ENCODE measurements at places on chromosomes 7 and 10.

- no peak for DNase-seq
- H3K36me3 ChIP-seq = no peaks in the 10 kb centered on the region
- H3K27me3 ChIP-seq = no peaks in the 10 kb centered on the region
- H3K4me3 ChIP-seq = no peak overlapping the region
- H3K27ac ChIP-seq = no peak overlapping the region
Observed at GRCh38 chr10:65123120-65123519, 1601.9 kb downstream of the REEP3 start.

- H3K27ac ChIP-seq = no peak overlapping the region
- H3K36me3 ChIP-seq = no peaks in the 10 kb centered on the region
- DNase-seq = no peak
- H3K4me1 ChIP-seq = peaks cover 6% of the 10 kb centered on the region
- no peak overlapping the region for H3K4me3 ChIP-seq
Observed at GRCh38 chr7:41795276-41795833, 92.5 kb upstream of the INHBA start.

DNA sequence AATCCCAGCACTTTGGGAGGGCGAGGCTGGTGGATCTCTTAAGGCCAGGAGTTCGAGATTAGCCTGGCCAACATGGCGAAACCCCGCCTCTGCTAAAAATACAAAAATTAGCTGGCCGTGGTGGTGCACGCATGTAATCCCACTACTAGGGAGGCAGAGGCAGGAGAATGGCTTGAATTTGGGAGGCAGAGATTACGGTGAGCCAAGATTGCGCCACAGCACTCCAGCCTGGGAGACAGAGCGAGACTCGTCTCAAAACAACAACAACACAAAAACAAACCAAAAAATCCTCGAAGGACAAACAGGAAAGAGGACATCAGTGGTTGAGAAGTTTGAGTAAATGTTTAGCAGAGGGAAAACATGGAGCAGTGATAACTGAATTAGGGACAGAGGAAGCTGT, 52.3 kb upstream of the FAM3C start:
- H3K4me1 ChIP-seq = no peaks in the 10 kb centered on the region
- H3K27ac ChIP-seq = no peak overlapping the region
- H3K4me3 ChIP-seq = no peak overlapping the region
- no peak for DNase-seq
- no peaks in the 10 kb centered on the region for H3K27me3 ChIP-seq

DNA sequence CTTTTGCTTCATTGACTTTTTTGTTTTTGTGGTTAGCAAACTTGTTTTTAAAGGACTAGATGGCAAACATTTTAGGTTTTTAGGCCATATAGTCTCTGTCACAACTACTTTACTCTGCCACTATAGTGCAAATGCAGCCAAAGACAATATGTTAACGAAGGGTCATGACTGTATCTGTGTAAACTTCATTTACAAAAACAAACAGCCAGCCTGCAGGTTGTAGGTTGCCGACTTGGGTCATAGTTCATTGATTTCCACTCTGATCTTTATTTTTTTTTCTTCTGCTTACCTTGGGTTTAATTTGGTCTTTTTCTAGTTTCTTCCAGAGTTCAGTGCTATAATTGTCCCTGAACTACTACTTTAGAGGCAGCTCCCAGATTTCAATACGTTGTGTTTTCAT, 120.0 kb downstream of the ARHGAP22 start:
- H3K36me3 ChIP-seq = no peaks in the 10 kb centered on the region
- no peak overlapping the region for H3K27ac ChIP-seq
- no peak for DNase-seq
- no peaks in the 10 kb centered on the region for H3K27me3 ChIP-seq
- no peak overlapping the region for H3K4me3 ChIP-seq

DNA sequence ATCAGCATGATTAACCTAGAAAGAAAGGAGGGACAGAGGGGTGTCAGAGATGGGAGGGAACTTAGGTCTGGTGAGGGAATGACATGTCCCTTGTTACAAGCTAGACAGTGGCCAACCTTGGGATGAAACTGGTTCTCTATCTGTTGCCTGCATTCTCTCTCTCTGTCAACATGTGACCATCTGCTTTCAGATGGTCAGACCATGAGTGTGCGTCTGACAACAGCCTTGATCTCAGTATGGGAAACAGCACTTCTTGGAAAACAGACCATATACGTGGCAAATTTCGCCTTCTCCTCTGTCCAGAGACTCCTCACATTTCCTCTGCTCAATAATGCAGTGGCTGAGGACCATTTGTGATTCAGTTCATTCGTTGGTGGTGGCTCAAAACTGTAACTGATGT, 845.9 kb downstream of the TYW1 start:
- H3K27ac ChIP-seq = no peak overlapping the region
- H3K4me3 ChIP-seq = no peak overlapping the region
- H3K4me1 ChIP-seq = no peaks in the 10 kb centered on the region
- H3K27me3 ChIP-seq = no peaks in the 10 kb centered on the region
- no peak for DNase-seq

DNA sequence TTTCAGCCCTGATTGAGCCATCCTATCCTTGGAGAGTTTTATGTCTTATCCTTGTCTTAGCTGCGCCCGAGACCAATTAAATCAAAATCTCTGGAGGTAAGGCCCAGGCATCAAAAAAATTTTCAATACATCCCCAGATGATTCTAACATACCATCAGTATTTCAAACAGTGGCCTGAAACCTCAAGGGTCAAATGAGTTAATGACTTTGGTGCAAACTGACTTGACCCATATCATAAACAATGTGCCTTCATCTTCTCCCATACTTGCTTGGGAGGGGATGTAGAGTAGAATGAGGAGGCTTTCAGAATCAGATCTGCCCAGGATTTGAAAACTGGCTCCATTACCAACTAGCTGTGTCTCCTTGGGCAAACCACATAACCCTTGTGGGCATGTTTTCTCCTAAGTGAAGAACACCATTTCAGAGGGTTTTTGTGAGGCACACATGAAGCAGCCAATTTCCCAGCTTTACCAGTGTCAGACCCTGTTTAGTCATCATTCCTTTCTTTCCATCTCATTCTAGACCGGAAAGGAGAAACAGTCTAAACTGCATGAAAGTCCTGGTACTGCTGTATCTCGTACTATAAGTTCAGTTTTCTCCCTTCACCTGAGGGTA, 35.7 kb upstream of the ATXN7L1 start:
- no peak overlapping the region for H3K4me3 ChIP-seq
- H3K4me1 ChIP-seq = no peaks in the 10 kb centered on the region
- H3K27me3 ChIP-seq = no peaks in the 10 kb centered on the region
- no peak for DNase-seq
- no peak overlapping the region for H3K27ac ChIP-seq

GRCh38 chr10:88721392-88721791, 15.3 kb downstream of the LIPK start:
- H3K4me3 ChIP-seq = no peak overlapping the region
- no peak overlapping the region for H3K27ac ChIP-seq
- H3K27me3 ChIP-seq = no peaks in the 10 kb centered on the region
- no peak for DNase-seq
- H3K36me3 ChIP-seq = no peaks in the 10 kb centered on the region
- H3K4me1 ChIP-seq = peaks cover 16% of the 10 kb centered on the region

DNA sequence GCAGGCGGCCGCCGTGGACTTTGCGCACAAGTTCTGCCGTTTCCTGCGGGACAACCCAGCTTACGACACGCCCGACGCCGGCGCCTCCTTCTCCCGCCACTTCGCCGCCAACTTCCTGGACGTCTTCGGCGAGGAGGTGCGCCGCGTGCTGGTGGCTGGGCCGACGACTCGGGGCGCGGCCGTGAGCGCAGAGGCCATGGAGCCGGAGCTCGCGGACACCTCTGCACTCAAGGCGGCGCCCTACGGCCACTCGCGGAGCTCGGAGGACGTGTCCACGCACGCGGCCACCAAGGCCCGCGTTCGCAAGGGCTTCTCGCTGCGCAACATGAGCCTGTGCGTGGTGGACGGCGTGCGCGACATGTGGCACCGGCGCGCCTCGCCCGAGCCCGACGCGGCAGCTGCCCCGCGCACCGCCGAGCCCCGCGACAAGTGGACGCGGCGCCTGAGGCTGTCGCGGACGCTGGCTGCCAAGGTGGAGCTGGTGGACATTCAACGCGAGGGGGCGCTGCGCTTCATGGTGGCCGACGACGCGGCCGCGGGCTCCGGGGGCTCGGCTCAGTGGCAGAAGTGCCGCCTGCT, 14.1 kb downstream of the SH2B2 start:
- no peak overlapping the region for H3K27ac ChIP-seq
- no peak overlapping the region for H3K4me3 ChIP-seq
- no peak for DNase-seq
- peaks cover 4% of the 10 kb centered on the region for H3K36me3 ChIP-seq

- H3K36me3 ChIP-seq = no peaks in the 10 kb centered on the region
- H3K27ac ChIP-seq = no peak overlapping the region
- no peaks in the 10 kb centered on the region for H3K27me3 ChIP-seq
- peaks cover 13% of the 10 kb centered on the region for H3K4me1 ChIP-seq
Observed at GRCh38 chr7:115406219-115406618, 484.3 kb downstream of the MDFIC start.

GRCh38 chr10:131915990-131916766, 15.4 kb downstream of the PPP2R2D start:
- H3K4me1 ChIP-seq = no peaks in the 10 kb centered on the region
- H3K27me3 ChIP-seq = no peaks in the 10 kb centered on the region
- H3K27ac ChIP-seq = peak overlapping the region; percentile 43
- DNase-seq = peak; percentile 69
- no peak overlapping the region for H3K4me3 ChIP-seq
- H3K36me3 ChIP-seq = peaks cover 8% of the 10 kb centered on the region

DNA sequence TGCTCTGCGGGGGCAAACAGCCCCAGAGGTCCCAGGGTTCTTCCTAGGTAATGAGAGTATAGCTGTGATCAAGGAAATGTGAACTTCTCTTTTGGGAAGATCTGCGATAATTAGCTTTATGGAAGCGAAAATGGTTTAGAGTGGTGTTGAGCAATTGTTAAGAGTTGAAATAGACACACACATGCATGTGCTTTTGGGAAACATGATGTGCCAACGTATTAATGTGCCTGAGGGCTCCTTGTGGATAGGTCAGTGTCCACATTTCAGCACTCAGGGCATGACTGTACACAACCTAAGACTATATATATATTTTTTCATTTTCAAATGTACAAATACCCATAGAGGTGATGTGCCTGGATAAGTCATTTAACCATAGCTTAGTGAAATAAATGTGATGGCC, 67.0 kb downstream of the GSDME start:
- peaks cover 2% of the 10 kb centered on the region for H3K36me3 ChIP-seq
- H3K4me3 ChIP-seq = no peak overlapping the region
- H3K4me1 ChIP-seq = peaks cover 4% of the 10 kb centered on the region
- no peaks in the 10 kb centered on the region for H3K27me3 ChIP-seq
- no peak overlapping the region for H3K27ac ChIP-seq
- DNase-seq = no peak

GRCh38 chr10:95392681-95393164, 101.9 kb upstream of the PDLIM1 start:
- no peaks in the 10 kb centered on the region for H3K27me3 ChIP-seq
- no peak overlapping the region for H3K4me3 ChIP-seq
- no peaks in the 10 kb centered on the region for H3K36me3 ChIP-seq
- no peak for DNase-seq

DNA sequence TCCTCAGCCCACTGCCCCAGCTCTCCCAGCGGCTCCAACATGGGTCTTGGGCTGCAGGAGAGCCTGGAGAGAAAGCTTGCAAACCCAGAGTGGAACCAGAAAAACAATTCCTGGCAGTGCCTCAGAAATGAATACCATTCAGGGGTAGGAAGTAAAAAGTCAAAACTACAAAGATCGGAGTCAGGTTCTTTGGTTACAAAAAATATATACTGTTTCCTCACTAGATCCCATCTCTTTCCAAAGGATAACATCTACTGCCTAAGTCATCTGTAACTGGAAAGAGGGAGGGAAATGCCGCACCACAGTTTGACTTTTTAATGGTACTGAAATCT, 14.9 kb downstream of the CREB3L2 start:
- peaks cover 8% of the 10 kb centered on the region for H3K36me3 ChIP-seq
- H3K27me3 ChIP-seq = no peaks in the 10 kb centered on the region
- no peak overlapping the region for H3K4me3 ChIP-seq
- no peak overlapping the region for H3K27ac ChIP-seq
- no peak for DNase-seq
- H3K4me1 ChIP-seq = no peaks in the 10 kb centered on the region

DNA sequence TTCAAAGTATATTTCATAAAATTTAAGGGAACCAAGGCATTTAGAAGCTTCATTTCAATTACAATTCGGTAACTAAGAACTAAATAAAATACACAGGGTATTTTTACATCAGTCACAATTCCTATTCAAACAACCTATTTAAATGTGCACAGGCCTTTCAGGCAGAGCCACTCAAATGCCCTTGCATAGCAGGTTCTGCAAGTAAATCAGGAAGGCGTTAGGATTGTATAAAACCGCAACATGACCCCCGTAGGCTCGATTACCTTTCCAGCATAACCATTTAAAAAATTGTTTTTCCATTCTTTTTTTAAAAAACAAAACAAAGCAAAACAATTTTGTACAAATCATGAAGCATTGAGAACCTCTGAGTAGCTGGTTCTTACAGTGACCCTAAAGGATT, 289.9 kb upstream of the SP8 start:
- H3K27ac ChIP-seq = no peak overlapping the region
- H3K4me1 ChIP-seq = no peaks in the 10 kb centered on the region
- no peak for DNase-seq
- H3K27me3 ChIP-seq = no peaks in the 10 kb centered on the region
- no peak overlapping the region for H3K4me3 ChIP-seq

DNA sequence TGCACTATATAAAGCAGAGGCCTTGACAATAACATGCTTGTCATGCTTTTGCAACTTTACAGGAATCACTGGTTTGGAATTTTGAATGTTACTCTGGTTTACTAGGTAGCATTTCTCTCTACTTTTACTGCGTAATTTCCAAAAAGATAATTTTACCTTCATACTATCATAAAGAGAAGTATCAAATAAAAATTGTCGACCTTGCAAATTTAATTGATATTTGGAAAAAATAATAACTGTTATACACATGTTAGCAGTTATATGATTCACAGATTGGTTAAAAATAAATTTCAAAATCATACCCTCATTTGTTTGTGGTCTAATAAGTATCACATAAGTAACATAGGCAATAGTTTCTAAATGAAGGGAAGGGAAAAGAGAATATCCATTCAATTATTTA, 228.5 kb upstream of the CACNA2D1 start:
- no peaks in the 10 kb centered on the region for H3K36me3 ChIP-seq
- DNase-seq = no peak
- H3K27ac ChIP-seq = no peak overlapping the region

GRCh38 chr7:45656431-45656830, 82.3 kb downstream of the ADCY1 start:
- H3K4me3 ChIP-seq = no peak overlapping the region
- no peak overlapping the region for H3K27ac ChIP-seq
- no peaks in the 10 kb centered on the region for H3K36me3 ChIP-seq
- no peaks in the 10 kb centered on the region for H3K4me1 ChIP-seq

DNA sequence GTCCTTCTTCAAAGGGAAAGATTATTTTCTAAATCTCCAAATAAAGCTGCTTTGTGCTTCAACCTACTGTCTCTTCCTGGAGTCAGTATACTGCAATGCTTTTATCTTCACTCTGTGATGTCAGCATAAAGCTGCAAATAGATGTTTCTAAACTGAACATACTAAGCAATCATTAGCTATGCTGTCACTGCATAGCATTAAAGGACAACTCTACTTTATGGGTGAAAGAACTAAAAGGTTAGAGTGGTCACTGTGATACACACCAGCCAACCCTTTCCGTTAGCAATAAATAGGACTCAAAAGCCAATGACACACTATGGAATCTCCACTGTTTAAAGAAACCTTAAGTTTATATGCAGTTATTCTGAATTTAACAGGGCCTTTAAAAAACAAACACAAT, 1.8 kb downstream of the CCDC186 start:
- H3K27ac ChIP-seq = no peak overlapping the region
- DNase-seq = no peak
- peaks cover 21% of the 10 kb centered on the region for H3K4me1 ChIP-seq
- H3K4me3 ChIP-seq = no peak overlapping the region
